Stimulated activated CD8-positive, alpha-beta memory T cell treated with anti-CD3 and anti-CD28 coated beads, Interleukin-15, amount 100 ng/mL, for 24 hours (primary cell): ENCODE measurements at places on chromosomes 5 and 9.

GRCh38 chr9:78399153-78399552 lies 102.2 kb downstream of the PSAT1 start:
- DNase-seq, result no peak

GRCh38 chr9:120107138-120107537 lies 472.8 kb downstream of the CDK5RAP2 start:
- DNase-seq, result no peak

DNA sequence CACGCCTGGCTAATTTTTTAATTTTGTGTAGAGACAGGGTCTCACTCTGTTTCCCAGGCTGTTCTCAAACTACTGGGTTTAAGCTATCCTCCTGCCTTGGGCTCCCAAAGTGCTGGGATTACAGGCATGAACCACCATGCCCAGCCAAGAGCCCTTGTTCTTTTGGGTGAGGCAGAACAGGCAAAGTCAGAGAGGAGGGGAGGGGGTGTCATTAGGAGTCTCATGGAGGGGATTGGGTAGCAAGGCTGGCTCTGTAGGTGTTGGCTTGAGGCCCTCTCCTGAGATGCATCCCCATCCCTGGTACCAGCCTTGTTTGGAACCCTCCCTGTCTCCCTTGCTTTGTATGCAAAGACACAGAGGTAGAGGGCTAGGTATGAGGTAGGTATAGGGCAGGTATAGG lies 24.1 kb downstream of the GSN start:
- DNase-seq, result no peak

- no peak for DNase-seq
These were observed 138.0 kb upstream of the NFIB start for GRCh38 chr9:14451949-14452348.

DNA sequence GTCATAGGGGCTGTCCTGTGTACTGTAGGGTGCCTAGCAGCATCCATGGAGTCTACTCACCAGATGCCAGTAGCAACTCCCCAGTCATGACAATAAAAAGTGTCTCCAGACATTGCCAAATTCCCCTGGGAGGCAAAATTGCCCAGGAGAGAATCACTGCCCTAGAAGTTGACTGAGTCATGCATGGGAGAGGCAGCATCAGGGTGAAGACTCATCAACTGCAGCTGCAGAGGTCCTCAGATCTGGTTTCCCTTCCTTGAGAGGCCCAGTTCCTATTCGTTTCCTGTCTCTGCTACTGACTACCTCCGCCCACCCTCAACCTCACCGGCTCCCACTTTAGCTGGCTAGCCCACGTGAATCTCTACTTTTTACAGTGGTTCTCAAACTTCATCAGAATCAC lies 88.6 kb upstream of the AGXT2 start:
- DNase-seq, result no peak

DNA sequence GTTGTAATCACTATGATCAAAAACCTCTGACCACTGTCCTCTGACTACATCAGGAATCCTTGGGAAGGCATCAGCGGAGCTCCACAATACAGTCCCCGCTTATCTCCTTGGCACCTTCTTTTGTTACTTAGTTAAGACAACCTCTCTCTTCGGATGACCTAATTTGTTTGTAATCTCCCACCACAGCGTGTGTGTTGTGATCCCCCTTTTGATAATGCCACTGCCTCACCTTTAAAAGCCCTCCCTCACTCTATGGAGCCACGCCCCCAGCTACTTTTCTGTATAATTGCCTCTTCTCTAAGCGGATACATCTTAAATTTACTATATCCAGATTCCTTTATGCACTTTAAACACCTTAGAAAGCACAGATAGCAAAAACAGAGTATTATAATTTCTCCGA lies 35.9 kb downstream of the OR2Y1 start:
- no peak for DNase-seq

- no peak for DNase-seq
These were observed 78.4 kb downstream of the TSPAN17 start for GRCh38 chr5:176725521-176726280.

- DNase-seq, result no peak
These were observed 102.3 kb downstream of the PJA2 start for GRCh38 chr5:109307456-109307855.

- DNase-seq, result no peak
These were observed 1798.0 kb downstream of the EFNA5 start for GRCh38 chr5:105872569-105873270.

DNA sequence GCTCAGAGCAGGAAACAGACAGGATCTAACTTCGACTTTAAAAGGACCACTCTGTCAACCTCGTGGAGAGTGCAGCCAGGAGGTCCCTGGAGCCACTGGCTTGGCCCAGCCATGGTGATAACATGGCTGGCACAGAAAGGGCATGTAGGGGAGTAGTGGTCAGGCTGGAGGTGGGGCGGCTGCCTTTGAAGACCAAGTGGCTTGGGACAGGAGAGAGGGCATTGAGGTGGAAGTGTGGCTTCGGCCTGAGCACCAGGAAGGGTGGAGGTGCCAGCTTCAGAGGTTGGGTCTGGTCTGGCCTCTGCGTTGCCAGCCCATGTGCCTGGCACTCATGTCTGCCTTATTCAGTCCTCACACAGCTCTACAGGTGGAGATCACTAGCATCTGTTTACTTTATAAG lies 270.0 kb downstream of the NSG2 start:
- DNase-seq, result no peak

DNA sequence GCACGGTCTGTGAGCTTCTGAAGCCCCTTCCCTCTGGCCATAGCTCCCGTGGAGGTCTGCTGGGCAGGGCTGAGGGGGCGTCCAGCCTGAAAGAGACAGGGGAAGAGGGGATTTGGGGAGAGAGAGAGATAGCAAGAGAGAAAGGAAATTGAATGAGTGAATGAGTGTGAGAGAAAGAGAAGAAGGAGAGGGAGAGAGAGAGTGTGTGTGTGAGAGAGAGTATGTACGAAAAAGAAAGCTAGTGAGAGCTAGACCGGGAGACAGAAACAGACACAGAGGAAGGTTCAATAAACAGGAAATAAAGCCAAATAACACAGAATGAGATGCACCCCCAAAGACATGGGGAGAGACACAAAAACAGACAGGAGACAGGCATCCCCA lies 37.4 kb downstream of the PAX5 start:
- no peak for DNase-seq

DNA sequence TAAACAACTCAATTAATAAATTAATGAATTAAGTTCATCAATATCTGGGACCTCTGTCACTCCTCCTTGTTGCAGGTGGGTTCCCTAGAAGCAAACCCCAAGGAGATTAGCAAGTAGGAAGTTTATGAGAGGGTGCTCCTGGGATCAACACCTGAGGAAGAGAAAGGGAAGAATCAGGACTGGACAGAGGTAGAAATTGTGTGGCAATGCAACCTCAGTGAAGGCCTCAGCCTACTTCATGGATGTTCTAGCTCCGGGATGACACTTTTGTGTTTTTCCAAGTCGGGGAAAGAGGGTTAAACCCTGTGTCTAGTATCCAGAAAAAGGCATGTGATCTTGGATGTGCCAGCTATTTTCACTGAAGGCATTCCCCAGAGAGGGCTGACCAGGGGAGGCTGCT lies 23.2 kb downstream of the MAMDC2 start:
- DNase-seq, result no peak

DNA sequence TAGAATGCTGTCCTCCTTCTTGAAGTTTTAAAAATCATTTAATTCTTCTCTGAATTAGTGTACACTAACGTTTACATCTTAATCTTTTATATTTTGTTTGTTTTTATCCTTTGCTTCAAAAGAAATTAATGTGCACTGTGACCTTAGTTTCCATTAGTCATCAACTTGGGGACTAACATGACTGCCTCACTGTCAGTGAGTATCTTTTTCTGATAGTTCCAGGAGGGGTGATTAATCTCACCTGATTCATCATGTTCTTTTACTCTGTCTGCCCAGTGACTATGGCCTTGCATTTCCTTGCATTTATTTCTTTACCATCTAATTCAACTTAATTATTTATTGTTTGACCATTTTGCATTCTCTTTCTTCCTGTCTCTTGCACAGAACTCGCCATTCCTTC lies 33.4 kb upstream of the NR3C1 start:
- no peak for DNase-seq

DNA sequence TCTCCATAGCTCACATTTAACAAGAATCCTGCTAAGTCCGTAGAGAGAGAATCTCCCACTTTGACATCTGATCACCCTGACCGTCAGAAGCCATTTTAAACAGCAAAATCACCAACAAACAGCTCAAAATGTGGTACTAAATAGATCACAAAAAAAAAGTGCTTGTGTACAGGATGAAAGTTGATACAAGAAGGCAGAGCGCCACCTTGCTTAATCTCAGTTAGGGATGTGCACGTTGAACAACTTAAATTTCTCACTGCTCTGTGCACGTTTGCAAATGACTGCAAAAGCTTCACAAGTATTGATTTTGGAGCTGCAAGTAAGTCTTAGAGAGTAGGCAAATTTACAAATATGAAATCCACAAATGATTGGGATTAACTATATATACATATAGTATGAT lies 63.1 kb upstream of the NREP start:
- no peak for DNase-seq

- DNase-seq, result no peak
These were observed 29.4 kb upstream of the RECK start for GRCh38 chr9:36007316-36007708.

DNA sequence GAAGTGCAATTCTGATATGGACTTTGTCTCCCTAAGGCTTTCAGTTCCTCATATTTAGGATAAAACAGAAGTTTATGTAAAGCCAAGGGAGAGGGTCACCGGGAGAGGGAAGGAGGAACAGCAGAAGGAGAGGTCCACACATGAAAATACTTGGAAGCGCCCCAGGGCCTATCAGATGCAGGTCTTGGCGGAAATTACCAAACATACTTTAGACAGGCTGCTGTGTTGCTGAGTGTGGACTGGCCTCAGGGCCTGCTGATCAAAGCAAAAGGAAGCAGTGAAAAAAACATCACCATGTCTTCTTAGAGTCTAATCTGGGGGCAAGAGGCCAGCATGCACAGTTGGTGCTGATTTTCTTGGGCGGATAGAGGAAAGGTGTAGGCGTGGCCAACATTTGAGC lies 14.1 kb upstream of the NTRK2 start:
- no peak for DNase-seq

DNA sequence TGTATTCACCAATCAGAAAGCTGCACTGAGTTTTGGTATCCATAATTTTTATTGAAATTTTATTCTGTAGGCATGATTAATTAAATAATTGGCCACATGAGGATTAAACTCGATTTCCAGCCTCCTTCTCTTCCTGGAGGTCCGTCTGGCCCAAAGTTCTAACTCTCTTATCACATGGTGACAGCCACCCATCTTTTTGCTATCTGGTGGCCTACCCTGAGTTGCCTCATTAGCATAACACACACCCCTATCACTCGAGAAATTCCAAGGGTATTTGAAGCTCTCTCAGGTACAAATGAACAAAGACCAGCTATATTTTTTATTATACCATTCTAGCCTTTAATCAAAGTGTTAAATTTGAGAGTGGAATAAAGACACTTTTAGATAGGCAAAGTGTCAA lies 57.7 kb downstream of the APC start:
- no peak for DNase-seq

GRCh38 chr5:40681363-40682153 lies 1.8 kb downstream of the PTGER4 start:
- DNase-seq, result no peak

GRCh38 chr5:39159811-39160490 lies 59.4 kb downstream of the FYB1 start:
- DNase-seq, result no peak

- DNase-seq, result no peak
These were observed 351.8 kb upstream of the ADAMTSL1 start for GRCh38 chr9:18122171-18122570.

- DNase-seq, result no peak
These were observed 152.1 kb upstream of the GRAMD2B start for GRCh38 chr5:126271141-126271540.

DNA sequence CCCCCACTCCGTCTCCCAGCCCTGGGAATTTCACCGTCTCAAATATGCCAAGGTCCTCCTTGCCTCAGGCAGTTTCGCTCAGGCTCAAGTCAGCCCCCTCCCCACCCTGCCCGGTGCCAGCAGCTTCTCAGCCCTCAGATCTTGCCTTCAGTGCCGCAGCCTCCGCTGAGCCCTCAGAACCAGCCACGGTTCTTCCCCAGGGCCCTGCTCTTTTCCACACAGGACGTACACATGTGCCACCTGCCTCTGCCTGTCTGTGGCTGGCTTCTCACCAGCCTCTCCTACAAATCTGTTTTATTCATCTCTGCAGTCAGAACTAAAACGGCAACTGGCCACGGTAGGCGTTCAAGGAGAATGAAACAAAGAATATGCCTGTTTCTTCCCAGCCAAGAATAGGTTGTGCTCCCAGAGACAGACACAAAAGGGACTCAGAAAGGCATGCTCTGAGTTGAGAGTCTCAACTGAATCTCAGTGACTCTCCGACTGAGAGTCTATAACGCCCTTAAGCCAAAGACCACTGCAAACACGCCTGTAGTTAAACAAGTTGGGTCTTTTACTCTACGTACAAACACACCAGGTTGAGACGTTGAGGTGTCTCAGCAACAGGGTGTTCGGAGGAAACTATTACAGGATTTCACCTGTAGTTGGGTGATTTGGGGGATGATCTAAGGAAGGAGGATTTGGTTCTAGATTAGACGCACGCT lies 10.6 kb upstream of the GRIN1 start:
- DNase-seq, result no peak

GRCh38 chr5:150122158-150122510 lies 33.5 kb downstream of the PDGFRB start:
- DNase-seq, result no peak

- no peak for DNase-seq
These were observed 33.7 kb upstream of the ZNF366 start for GRCh38 chr5:72540759-72541438.

DNA sequence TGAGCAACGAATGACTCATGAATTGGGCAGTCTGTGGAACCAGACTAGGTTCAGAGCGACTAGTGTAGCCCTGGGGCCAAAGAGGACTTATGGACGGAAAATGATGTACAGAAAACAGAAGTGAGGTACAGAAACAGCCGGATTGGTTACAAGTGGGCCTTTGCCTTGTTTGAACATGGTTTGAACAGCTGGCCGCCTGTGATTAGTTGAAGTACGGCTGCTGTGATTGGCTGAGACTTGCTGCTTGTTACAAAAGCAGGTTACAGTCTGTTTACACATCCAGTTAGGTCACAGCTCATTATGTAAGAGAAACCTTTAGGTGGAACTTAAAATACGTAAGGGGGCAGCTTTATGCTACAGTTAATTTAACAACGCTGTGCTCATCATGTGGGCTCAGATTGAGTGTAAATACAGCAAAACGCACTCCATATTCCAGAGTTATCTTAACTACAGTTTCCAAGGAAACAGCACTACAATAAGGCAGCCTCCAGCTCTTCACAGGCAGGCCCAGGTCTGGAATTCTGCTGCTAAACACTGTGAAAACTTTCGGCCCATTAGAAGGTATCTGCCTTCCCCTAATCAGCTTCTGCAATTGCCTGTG lies 6.5 kb downstream of the AMACR start:
- no peak for DNase-seq

DNA sequence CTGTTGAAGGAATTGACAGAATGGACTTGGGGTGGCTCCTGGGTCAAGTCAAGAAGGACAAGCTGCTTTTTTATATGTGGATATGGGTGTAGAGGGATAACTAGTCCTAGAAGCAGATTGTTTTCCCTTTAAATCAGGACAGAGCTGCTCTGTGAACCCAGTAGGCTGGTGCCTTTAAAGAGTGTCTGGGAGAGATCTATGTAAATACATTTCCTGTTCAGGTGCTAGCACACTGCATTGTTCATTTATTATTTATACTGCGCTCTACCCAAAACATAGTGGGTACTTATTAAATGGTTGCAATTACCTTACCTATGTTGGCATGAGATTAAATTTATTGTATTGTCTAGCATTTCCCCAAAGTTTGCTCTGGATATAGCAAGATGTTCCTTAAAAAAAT lies 86.6 kb upstream of the EQTN start:
- no peak for DNase-seq

- DNase-seq, result no peak
These were observed 397.1 kb downstream of the MAN2A1 start for GRCh38 chr5:110086658-110087388.

GRCh38 chr5:180323941-180324600 lies 29.1 kb downstream of the GFPT2 start:
- DNase-seq, result no peak
